Bronchial epithelial cell (primary cell): ENCODE measurements at places on chromosomes 13 and 19.

DNA sequence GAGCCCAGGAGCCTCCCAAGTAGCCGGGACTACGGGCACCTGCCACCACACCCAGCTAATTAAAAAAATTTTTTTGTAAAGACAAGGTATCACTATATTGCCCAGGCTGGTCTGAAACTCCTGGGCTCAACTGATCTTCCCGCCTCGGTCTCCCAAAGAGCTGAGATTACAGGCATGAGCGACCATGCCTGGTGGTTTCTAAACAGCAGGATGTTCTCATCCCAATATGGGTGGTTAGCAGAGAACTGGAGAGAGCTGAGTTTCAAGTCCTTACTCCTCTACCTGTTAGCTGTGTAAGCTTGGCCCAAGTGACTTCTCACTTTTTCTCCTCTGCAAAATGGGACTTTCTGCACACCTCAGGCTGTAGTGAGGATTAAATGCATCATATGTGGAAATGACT is 8.0 kb downstream of the TMEM91 start:
- no peak for DNase-seq

DNA sequence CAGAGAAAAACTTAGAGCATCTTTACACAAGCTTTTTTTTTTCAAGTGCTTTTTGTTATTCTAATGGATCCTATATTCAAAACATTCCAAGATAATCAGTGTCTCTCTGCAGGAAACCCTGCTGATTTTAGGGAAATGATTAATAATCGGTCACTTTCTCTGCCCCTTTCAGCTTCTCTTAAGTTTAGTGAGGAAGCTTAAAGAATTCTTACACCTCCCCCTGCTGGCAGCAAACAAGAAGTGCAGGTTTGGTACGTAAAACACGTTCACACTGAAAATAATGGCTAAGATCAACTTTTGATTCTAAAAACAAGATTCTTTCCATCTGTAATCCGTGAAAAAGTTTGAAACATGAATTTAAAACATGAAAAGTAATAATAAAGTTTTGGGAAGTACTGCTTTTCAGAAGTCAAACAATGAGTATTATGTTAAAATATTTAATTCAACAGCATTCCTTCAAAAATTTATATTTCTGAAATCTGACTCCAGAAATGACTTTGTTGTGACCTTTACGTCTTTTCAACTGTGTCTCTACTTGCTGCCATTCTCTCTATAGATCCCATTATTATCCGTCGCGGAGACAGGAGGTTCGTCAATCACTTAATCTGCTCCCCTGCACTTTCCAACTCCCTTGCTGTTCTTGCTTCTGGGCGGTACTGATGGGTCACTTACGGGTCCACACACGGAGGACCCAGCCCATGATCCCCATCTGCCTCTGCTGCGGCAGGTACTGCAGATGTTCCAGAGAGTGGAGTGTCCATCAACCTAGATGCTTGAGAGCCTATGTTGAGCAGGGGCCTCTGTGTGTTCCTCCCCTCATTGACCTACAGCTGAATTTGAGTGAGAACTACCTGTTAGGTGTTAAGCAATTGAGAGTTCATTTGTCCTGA is 203.1 kb upstream of the EDNRB start:
- peak; percentile 61 for DNase-seq

DNA sequence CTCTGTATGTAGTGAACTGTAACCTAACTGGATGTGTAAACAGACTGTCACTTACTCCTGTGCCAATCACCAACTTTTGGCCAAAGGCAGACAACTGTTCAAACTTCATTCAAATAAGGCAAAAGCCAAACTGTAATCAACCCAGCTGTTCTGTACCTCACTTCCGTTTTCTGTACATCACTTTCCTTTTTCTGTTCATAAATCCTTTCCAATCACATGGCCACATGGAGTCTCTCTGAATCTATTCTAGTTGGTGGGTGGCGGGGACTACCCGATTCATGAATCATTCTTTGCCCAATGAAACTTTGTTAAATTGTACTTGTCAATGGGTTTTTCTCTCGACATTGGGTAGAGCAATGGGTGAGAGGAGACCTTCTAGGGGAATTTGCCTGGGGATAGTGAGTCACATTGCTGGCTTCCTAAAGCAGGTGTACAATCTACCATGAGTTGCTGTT is 178.3 kb upstream of the RFC3 start:
- DNase-seq: peak; percentile 72

DNA sequence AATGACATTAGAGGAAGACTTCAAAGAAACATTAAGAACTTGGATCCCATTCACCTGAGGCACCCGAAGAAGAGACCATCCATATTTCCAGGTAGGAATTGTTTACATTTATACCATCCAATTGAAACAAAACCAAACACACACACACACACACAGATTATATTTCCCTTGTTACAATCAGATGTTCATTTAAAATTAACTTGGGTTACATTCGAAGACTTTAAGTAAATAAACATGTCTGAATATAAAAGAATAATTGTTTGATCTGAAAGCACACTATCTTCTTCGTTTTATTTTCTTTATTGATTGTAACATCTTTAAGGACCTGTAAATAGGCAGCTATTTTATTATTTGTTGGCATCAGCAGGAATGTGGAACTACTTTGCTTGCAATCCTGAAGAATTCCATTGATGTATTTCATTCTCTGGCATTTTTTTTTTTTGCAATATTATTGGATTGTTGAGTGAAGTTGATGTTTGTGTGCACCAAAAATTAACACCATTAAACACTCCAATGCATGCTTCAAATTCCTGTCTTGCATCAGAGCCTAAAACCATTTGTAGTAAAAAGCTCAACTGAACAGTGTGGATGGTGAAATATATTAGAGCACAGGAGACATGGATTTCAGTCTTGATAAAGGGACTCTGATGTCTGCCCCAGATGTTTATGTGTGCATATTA is 85.3 kb upstream of the FRY start:
- no peak for DNase-seq

- no peak for DNase-seq
Observed at GRCh38 chr13:40657951-40658350, 8.5 kb downstream of the FOXO1 start.

DNA sequence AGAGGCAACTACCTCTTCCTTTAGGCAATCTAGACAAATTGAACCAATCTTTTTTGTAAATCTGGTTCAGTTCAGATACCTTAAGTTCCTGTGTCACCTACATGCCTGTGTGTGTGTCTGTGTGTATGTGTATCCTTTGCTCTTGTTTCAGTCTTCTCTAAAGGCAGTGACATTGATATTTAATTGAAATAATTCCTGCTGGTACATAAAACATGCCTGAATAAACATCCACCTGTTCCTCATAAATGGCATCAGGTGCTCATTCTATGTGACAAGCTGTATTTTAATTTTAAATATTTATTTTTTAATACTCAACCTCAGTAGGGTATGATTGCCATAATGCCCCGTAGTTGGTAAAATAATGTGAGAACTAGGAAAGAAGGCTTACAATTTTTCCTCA is 1606.4 kb upstream of the PRR20A start:
- DNase-seq: no peak

- no peak for DNase-seq
Observed at GRCh38 chr19:2122251-2122650, 25.5 kb downstream of the IZUMO4 start.

GRCh38 chr13:44853641-44854040 is 135.6 kb downstream of the NUFIP1 start:
- DNase-seq: peak; percentile 66

GRCh38 chr19:10424011-10424637 is 3.8 kb downstream of the PDE4A start:
- DNase-seq: peak; percentile 40

- DNase-seq: peak; percentile 96
Observed at GRCh38 chr13:33281951-33282595, 3.5 kb downstream of the STARD13 start.

DNA sequence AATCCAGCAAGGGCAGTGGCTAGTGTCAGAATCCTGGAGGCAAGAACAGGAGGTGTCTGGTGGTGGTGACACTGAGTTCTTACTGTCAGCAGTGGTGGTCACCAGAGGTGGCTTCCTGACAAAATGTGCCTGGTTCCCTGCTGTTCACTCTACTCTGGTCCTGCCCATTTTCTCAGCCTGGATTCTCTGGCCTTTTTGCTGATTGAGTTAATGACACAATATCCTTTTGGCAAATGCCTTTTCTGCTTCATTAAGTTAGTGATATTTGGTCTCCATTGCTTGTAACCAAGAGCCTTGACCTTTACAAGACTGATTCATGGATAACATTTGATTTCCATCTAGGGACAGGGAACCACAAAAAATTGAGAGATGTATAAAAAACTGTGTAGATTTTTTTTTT is 51.1 kb downstream of the RFC3 start:
- no peak for DNase-seq

GRCh38 chr19:51664131-51664530 is 17.5 kb upstream of the SIGLEC14 start:
- DNase-seq: no peak

DNA sequence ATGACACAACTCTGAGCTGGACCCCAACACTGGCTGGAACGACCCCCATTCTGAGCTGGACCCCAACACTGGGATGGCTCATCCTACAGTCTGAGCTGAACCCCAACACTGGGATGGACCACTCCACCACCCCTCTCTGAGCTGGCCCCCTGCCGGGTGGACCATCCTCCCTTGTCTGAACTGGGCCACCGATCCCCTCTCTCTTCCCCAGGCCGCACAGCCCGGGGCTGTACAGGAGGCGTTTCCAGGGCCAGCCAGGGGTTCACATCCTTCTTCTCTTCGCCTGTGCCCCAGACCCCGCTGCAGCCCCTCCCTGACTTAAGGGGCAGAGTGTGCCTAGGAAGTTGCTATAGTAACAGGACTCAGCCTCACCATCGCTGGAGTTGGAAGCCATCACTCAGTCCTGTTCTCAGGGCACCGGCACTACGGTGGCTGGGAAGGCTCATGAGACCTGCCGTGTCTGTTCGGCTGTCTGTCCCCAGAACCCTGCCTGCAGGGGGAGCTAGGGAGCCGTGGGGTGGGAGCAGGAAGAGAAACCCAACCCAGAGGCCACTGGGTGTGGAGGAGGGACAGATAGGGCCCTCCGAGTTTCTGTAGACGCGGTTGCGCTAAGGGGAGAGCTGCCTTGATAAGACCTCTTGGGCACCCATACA is 3.7 kb downstream of the PRKACA start:
- no peak for DNase-seq

DNA sequence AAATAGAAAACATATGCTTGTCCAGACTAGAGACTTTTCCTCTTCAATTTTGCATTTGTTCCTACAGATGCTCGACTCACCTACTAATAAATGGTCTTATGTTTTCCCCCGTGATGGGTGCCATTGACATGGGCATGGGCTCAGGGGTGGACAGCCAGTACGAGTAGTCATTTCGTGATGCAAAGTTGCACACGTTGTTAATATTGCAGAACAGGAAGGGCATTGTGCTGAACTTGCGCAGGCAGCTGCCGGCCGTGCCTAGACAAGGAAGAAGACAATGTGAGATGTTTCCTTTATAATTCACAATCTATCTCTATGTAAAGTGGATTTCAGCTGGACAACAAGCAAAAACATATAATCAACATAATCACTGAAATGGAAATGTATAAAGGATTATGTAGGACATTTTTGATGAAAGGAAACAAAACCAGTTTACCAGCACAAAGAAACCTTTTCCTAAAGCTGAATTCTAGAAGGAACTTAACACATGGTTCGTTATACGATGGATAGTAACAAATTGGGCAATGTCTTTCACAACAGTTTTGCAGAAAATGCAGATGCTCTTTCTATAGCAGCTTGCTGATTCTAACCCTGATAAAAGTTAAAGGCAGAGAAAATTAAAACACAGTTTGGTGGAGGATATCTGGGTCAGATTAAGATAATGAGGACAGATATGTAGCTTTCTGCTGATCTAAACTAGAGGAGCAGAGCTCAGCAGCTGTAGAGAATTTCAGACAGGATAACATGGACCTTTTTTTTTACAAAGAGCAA is 145.7 kb downstream of the COL4A1 start:
- no peak for DNase-seq

DNA sequence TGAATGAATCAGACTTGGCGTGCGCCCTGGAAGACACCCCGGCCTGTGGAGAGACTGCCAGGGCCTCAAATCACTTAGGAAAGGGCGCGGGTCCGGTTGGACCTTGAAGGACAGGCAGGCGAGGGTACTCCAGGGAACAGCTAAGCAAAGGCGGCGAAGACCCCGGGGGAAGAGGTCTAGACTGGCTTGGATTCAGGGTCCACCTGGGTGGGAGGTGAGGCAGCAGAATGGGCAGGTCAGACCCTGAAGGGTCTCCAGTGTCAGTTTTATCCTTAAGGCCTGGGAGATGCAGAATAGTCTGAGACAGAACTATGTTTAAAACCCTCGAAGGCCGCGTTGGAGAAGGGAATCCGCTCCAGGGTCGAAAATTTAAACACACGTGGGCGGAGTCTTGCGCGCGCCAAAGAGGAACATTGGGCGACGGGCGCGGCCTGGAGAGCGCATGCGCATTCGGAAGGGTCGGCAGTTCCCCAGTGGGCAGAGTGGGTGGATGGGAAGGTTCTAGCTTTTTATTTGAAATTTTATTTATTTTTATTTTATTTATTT is 567 bp upstream of the SMG9 start:
- DNase-seq: peak; percentile 43

GRCh38 chr13:46803586-46803985 is 6.6 kb upstream of the ESD start:
- no peak for DNase-seq

DNA sequence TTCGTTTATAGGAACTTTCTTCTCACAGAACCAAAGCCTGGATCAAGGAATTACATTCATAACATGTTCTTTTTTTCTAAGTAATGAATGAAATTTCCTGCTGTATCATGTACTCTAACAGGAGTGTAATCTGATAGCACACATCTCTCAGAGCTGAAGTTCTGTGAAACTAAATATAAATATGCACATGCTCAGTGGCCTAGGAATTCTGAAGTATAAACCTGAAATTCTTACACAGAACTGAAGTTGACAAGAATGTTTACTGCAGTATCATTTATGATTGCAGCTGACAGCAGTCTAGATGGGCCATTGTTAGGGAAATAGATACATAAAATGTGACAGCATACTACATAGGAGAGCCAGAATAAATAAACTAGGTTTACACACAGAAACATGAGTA is 54.5 kb downstream of the USP12 start:
- DNase-seq: no peak

- DNase-seq: peak; percentile 8
Observed at GRCh38 chr19:20247016-20247683, 80.1 kb downstream of the ZNF486 start.

DNA sequence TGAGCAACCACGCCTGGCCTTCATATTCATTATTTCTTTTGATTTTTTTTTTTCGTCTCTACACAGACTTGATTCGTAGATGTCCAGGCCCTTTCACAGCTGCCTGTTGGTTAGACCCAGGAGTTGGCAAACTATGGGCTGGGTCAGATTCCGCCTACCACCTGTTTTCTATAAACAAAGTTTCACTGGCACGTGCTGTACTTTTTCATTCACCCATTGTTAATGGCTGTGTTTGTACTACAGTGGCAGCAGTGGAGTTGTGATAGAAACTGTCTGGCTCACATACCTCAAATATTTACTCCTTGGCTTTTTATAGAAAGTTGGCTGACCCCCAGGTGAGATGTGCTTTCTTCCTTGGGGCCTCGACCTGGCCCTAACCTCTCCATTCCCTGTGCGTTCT is 72.9 kb upstream of the TEX29 start:
- no peak for DNase-seq
